NCI-H187 treated with DMSO at 0.1 percent for 48 hours (cell line): ENCODE measurements at places on chromosomes 3 and 15.

- DNase-seq, result no peak
Measured at GRCh38 chr3:27715863-27716262, 6.3 kb downstream of the EOMES start.

DNA sequence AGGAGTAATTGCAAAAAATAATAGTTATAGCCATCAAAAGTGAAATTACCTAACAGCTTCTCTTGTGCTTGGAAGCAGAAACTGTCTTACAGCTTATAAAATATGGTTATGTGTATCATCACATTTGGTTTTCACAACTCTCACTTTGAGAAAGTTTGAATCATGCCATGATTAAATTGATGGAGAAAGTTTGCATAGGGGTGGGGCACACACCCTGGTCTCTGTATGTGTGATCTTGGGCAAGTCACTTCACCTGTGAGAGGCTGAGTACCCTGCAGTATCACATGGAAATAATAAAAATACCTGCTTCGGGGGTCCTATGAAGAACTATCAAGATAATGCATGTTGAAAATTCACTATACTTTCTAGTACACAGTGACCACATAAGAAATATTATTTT, 471.4 kb downstream of the RAP2B start:
- DNase-seq, result no peak

DNA sequence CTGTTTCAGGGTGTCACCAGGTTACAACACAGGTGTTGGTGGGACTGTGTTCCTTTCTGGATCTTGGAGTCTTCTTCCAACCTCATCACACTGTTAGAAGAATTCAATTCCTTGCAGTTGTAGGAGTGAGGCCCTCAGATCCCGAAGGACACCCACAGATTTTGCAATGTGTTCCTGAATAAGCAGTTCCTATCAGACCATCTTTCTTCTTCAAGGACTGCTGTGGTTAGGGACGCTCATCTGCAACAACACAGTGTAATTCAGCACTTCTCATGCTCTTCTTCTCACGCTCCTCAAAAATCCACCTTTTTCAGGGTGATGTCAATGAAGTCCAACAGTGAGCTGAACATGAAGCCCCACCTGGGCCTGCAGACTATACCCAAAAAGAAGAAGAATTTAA, 18.8 kb downstream of the TM2D3 start:
- DNase-seq, result no peak

DNA sequence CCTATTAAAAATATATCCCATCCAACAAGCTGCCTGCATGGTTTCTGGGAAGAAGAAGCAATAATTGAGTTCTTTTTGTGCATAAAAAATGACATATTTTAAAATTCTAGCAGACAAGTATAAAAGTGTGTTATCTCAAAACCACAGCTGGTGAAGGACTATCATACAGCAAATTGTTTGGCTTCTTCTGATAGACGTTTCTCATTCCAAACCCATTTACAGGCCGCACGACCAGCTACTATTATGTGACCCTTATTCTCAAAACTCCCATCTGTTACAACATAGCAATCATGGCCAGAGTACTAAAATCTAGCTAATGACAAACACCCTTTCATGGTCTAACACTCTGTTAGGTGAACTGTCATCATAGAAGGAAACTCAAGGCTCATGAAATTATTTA, 21.7 kb downstream of the ETFA start:
- DNase-seq, result no peak

- no peak for DNase-seq
Measured at GRCh38 chr3:4825436-4826236, 153.6 kb upstream of the BHLHE40 start.

- no peak for DNase-seq
Measured at GRCh38 chr3:151225040-151225975, 22.3 kb upstream of the GPR171 start.

DNA sequence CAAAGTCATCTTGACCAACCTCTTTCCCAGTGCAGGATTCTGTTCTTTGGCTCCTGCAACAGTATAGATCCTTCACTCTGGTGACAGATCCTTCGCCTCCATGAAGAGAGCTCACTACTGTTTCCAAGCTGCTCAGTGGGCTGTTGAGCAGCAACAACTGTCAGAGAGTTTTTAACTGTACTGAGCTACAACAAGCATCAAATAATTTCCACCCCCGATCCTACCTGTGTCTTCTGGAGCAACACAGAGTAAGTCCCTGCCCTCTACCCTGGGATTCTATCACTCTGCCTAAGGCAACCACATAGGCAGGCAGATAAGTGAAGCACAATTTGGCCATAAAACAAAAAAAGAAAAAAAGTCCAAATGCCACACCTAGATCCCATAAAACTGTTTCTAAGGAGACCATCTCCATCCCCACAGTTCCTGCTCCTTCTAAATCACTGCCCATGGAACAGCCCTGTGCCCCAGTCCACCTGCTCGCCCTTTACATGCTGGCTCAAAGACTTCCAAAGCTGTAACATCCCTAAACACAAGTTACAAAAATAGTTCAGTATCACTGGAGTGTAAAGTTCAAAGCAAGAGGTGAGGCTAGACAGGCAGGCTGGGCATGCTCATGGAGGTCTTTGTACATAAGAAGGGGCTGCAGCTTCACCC, 37.8 kb upstream of the ANPEP start:
- no peak for DNase-seq

DNA sequence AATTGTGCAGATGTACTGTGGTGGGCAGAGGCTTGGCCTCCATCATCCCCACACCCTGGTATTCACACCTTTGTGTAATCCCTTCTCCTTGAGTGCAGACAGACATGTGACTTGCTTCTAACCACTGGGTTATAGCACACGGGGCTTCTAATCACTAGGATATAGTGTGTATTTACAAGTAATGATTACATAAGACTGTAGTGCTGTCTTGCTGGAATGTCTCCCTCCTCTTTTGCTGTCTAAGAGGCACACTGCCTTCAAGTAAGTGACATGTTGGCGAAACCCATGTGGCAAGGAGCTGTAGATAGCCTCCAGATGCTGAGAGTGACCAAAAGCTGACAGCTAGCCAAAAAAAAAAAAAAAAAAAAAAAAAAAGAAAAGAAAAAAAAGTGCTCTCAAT, 542.7 kb upstream of the MDFIC2 start:
- DNase-seq, result no peak

- DNase-seq, result no peak
Measured at GRCh38 chr15:28899061-28899738, 13.4 kb downstream of the APBA2 start.

- no peak for DNase-seq
Measured at GRCh38 chr15:91142106-91142744, 42.2 kb downstream of the SV2B start.

- no peak for DNase-seq
Measured at GRCh38 chr3:53863145-53863544, 16.8 kb downstream of the IL17RB start.

GRCh38 chr3:114270019-114270418, 23.8 kb upstream of the TIGIT start:
- no peak for DNase-seq

GRCh38 chr3:11513817-11514135, 129.9 kb downstream of the VGLL4 start:
- no peak for DNase-seq

GRCh38 chr3:24156466-24156865, 211.4 kb downstream of the NR1D2 start:
- no peak for DNase-seq

GRCh38 chr15:56987286-56987685, 68.8 kb downstream of the TCF12 start:
- no peak for DNase-seq

- no peak for DNase-seq
Measured at GRCh38 chr3:37505415-37505814, 331.0 kb upstream of the LRRFIP2 start.

DNA sequence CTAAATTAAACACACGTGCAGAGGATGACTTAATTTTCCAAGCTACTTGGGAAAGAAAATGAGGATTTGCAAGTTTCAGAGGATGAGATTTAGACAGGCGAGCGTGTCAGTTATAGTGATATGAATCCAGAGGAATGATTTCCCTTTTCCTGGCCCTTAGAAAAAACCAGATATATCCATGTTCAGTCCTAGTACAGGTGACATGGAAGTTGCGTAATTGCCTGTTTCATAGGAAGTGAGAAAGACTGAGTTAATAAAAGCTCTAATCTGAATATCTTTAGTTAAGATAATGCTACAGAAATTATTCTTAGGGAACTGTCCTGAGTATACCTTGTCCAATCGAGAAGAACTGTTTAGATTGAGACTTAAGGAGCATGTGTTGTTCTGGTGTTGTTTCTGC, 490.5 kb downstream of the ZNF385D start:
- DNase-seq, result no peak

DNA sequence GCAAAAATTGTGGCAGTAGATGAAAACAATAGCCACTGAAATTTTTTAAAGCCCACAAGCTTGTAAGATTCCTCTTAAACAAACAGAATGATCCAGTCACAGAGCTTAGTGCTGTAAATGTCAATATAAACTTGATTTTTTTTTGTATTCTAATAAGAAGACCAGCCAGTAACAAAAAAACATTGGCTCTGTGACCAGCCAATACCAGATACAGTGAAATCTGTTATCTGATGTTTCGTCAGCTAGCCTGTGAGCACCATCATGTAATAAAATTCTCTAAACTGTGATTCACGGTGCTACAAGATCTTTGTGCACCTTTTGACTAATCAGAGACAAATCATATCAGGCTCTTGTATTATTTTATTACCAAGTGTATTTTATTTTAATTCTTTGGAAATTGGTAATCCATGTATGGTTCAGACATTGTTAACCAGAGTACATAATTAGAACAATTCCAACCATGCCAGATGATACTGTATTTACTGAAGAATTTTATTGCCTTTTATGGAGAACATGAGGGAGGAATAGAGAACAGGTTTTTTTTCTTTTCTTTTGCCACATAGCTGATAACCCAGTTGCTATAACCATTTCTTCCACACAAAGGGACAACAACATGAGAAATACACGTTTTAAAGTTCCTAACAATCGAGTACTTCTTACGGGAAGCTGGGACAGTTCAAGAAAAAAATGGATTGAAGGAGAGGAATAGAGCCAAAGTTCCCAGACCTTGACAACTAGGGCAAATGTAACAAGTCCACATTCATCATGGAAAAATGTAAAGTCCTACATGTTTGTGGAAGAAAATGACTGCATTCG, 71.9 kb downstream of the FILIP1L start:
- no peak for DNase-seq

DNA sequence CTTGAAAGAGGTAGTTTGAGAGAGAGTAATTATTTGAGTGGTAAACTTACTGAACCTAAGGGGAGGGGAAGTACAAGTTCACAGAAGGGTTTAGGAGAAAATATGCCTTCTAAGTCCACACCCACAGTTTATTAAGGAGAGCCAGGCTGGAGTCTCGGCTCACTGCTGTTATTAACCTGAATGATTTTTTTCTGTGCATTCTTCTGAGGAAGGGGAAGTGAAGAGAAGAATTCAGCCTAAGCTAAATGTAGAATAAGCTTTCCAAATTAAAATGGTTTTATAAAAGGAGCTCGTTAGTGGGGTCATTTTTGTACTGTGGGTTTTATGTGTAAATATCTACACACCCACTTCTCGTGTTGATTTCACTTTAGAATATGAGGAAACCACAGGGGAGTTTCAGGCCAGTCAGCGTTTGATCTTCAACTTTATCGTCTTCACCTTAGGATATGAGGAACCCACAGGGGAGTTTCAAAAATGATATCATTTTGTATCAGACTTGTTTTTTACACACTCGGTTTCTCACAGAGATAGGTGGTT, 1.5 kb downstream of the WHAMM start:
- no peak for DNase-seq

GRCh38 chr3:102224171-102224570, 210.6 kb upstream of the ZPLD1 start:
- DNase-seq, result no peak

DNA sequence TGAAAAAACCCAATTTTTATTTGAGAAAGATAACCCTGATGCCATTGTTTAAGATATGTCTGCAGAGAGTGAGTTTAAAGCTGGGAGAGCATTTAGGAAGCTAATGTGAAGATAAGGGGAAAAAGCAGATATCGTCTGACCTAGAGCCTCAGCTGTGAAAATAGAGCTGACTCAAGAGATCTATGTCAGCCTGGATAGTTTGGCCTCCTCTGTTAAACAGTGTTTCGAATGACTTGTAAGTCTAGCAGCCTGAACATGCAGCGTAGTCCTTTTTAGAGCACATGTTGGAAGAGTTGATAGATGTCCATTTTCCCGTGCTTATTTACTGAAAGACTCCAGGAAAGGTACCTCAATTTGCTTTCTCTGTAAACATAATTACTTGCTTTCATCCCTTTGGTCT, 48.1 kb downstream of the ALCAM start:
- no peak for DNase-seq

GRCh38 chr15:52651868-52652267, 27.3 kb downstream of the ATOSA start:
- DNase-seq, result no peak

DNA sequence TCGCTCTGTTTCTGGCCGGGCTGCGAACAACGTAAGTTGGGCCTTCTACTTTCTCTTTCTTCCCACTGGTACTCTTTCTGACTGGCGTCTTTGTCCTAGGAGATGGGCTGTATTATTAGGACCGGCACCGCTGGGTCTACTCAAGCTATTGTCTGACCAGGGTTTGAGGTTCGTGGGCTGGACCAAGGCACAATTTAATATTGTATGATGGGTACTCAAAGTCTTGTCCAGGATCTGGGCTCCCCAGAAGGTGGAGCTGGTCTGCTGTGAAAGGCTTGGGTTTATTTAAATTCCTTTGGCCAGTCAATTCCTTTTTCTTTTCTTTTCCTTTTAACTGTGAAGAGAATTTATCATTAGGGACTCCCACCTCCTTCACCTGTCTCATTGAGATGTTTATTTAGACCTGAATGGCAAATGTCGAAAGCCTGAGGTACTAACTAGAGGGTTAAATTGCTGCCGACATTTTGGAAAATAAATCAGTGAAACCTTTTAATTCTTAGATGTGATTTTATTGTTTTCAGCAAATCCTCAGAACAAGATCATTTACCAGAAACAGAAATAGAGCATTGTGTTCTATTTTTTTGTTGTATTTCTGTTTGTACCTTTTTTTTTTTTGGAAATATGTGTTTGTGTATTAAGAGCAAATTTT, 410 bp downstream of the LRRC49 start:
- no peak for DNase-seq

DNA sequence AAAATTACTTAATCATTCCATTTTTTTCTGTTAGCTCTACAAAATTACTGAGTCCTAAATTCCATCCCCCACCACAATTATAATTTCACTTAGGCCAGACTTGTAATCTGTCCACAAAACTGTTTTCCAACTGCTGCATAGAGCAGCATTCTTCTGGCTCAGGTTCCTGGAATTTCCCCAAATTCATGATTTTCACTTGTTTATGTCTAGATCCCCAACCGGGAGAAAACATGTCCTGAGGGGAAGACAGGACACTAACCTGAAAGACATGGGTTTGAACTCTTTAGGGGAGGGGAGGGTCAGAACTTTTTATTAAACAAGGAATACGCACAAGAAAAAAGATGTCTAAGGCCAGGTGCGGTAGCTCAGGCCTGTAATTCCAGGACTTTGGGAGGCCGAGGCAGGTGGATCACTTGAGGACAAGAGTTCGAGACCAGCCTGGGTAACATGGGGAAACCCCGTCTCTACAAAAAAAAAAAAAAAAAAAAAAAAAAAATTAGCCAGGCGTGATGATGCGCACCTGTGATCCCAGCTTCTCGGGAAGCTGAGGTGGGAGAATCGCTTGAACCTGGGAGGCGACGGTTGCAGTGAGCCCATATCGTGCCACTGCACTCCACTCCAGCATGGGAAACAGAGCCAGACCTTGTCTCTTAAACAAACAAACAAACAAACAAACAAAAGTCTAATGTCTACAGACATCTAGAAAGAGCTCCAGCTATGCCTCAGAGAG, 1.5 kb downstream of the ETFA start:
- DNase-seq, result no peak

GRCh38 chr3:143952569-143953072, 19.0 kb upstream of the DIPK2A start:
- DNase-seq, result no peak

- DNase-seq, result no peak
Measured at GRCh38 chr3:31095255-31095654, 200.8 kb upstream of the GADL1 start.
